ENCODE measurements at places on chromosomes 1 and 21.

DNA sequence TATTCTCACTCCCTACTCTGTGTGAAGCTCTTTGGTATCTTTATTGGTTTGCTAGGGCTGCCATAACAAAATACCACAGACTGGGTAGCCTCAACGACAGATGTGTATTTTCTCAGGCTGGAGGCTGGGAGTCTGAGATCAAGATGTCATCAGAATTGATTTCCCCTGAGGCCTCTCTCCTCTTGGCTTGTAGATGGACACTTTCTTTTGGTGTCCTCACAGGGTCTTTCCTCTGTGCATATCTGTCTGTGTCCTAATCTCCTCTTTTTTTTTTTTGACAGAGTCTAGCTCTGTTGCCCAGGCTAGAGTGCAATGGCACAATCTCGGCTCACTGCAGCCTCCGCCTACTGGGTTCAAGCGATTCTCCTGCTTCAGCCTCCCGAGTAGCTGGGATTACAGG, 71.4 kb upstream of the KCNJ6 start:
- DNase-seq: no peak

GRCh38 chr1:52748119-52748518, 21.9 kb downstream of the ZYG11B start:
- no peak for DNase-seq

- DNase-seq: no peak
Measured at GRCh38 chr1:234584926-234585325, 25.1 kb downstream of the IRF2BP2 start.

GRCh38 chr1:26574719-26575251, 45.2 kb downstream of the RPS6KA1 start:
- DNase-seq: no peak

DNA sequence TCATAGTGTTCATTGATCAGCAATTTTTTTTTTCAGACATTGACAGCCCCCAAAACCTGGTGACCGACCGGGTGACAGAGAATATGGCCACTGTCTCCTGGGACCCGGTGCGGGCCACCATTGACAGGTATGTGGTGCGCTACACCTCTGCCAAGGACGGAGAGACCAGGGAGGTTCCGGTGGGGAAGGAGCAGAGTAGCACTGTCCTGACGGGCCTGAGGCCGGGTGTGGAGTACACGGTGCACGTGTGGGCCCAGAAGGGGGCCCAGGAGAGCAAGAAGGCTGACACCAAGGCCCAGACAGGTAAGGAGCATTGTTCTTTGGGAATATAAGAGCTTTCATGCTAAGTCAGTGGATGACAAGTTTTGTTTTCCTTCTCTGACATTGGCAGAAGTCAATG, 49.3 kb downstream of the TNN start:
- DNase-seq: no peak

GRCh38 chr1:173871500-173871899, 3.3 kb downstream of the ZBTB37 start:
- DNase-seq: no peak

DNA sequence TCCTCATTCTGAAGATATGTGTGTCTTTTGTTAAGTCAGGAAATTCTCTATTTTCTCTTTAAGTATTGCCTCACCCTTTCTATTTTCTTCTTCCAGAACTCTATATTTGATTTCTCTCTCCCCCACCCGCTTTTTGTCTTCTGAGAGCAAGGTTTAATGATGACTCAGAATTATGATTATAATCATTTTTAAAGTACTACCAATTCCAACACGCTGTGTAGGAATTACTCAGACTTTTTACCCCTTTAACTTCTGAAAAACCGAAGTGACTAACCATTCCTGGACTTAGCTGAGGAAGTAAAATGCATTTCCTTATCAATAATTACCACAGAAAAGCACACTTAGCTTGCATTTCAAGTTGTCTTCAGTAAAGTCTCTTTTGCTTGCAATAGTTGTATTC, 20.8 kb upstream of the SCYL3 start:
- no peak for DNase-seq

DNA sequence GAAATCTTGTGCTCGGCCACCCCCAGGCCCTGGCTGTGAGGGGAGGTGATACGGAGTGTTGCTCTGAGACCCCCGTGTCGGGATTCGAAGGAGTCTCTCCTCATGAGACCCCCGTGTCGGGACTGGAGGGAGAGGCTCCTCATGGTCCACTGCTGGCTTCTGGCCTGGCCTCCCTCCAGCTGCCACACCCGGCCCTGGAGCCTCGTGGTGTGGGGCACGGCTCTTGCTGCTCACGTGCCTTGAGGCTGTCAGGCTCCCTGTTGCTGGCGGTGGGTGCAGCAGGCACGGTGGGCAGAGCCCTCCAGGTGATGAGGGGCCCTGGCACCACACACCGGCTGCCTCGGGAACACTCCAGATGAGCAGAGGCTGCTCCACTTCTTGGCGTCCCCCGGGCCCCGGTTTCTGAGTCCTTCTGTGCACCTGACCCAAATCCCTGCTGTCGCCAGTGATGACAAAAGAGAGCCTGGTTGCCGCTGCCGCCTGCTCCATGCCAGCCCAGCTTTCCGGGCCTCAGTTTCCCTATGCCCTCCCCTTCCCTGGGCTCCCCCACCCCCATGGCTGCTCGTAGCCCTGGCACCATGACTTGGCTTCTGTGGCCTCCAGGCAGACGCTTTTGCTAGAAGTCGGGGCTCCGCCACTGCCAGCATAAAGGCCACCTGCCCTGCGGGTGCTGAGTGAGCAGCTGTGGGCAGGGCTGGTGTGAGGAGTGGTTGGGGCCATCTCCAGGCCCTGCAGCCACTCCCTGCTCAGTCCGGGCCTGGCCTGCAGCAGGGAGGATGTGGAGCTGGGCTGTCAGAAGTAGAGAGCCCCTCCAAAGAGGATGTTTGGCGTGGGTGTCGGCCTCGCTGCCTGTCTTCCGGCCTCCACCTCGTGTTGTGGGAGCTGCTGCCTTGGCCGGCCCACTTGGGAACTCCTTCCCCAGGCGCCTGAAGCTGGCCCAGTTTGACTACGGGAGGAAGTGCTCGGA, 11.8 kb downstream of the TMEM240 start:
- no peak for DNase-seq

GRCh38 chr1:9901148-9902059, 8.7 kb downstream of the CTNNBIP1 start:
- DNase-seq: no peak

GRCh38 chr1:20494609-20495311, 8.8 kb upstream of the CAMK2N1 start:
- no peak for DNase-seq

GRCh38 chr1:65493802-65494201, 73.3 kb downstream of the LEPR start:
- DNase-seq: no peak

GRCh38 chr1:234212764-234213657, 160.2 kb upstream of the COA6 start:
- no peak for DNase-seq

DNA sequence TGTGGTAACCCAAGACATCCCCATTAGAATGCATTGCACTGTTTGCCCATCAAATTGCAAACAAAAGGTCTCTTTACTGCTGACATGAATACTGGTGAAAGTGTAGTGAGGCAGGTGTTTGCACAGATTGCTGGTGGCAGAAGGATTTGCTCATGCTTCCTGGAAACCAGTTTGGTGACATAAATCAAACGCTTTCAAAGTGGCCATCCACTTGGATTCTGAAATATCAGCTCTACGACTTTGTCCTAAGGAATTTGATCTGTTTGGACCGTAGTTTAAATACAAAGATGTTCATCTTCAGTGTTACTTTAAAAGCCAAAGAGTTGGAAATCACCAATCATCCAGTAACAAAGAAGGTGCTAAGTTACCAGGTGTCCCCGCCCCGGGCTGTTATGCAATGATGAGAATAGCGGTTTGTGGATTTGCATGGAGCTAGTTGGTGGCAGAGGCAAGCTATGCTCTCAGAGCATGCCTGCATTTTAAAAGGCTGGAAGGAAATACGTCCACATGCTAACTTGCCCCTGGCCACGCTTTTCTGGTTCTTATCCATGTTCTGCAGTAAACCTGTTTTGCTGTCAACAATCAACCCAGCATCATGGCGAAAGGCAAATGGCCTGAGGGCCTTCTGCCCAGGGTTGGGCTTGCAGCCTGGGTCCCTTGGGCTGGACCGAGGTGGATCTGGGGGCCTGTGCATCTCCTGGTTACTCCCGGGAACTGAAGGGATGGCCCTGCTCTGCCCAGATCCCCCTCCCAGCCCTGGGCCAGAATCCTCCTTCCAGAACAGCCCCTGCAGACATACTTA, 49.2 kb downstream of the UMODL1 start:
- DNase-seq: no peak

- no peak for DNase-seq
Measured at GRCh38 chr1:117681093-117681900, 75.4 kb downstream of the TENT5C start.

DNA sequence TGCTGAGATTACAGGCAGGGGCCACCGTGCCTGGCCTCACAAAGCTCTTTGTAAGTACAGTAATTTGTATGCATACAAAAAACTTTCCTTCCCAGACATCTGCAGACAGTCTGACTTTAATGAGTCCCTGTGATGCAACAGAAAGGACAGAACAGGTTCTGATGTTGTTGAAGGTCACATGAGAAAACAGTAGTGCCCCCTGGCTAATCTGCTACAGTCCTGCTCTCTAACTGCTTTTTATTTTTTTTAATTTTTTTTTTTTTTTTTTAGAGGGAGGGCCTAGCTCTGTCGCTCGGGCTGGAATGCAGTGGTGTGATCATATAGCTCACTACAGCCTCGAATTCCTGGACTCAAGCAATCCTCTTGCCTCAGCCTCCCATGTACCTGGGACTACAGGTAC, 36.7 kb downstream of the ACBD3 start:
- no peak for DNase-seq

DNA sequence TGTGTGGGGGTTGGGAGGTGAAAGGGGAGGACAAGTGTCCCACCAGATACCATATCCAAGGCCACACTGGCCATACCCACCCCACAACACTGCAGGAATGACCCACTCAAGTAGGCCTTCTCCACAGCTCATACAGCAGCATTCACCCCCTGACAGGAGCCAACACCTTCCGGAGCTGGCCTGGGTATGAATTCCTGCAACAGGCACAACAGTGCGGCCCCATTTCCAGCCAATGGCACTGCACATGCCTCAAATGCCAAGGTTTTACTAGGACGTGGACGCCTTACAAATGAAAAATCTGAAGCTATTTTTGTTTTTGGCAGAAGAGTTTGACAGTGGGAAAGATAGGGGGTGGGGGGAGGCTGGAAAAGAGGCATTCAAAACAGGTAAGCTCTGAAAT, 2.0 kb downstream of the KCND3 start:
- DNase-seq: no peak

DNA sequence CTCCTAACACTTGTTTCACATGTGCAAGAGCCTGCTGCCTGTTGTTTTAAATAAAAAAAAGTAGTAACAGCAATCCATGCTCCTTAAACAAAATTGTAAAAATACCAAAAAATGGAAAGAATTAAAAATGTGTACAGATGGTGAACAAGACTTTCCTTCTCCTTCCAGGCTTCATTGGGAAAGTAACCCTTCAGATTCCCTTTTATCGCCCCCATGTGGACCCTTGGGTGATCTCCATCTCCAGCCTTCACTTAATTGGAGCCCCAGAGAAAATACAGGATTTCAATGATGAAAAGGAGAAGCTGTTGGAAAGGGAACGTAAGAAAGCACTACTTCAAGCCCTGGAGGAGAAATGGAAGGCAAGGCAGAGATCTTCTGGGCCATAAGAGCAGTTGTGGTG, 14.2 kb downstream of the VPS13D start:
- no peak for DNase-seq

DNA sequence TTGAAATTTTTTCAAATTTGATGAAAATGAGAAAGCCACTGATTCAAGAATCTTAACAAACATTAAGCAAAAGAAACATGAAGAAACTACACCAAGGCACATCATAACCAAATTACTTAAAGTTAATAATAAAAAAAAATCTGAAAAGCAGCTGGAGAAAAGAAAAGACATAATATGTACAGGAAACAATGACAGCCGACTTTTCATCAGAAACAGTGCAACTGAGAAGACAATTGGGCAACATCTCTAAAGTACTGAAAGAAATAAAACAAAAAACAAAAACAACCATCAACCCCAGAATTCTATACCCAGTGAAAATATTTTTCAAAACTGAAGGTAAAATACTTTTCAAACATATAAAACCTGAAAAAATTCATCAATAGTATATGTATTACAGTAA, 73.8 kb upstream of the DMRTA2 start:
- DNase-seq: no peak

DNA sequence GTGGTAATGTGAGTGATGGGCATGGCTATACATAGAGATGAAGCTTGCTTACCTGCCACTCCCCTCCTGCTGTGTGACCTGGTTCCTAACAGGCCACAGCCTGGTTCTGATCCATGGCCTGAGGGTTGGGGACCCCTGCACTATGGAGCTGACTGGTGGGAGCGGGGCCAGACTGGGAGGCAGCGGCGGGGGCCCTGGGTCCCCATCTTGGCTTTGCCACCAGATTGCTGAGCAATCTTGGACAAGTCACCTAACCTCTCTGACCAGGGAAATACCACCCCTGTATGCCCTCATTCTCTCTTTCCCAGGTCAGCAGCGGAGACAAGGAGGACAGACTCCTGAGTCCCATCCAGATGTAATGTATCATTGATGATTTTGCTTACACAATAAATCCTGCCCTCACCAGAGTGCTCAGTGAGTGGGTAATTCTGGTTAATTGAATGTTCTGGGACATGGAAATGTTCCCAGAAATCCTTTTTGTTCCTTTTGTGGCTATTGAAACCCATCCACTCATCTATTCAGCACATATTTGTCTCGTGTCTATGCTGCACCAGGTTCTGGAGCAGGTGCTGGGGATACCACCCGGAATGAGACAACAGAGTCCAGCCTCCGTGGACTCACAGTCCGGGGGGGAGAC, 4.1 kb upstream of the ARHGEF10L start:
- no peak for DNase-seq

- DNase-seq: no peak
Measured at GRCh38 chr1:54800041-54800898, 853 bp downstream of the TTC22 start.

- DNase-seq: no peak
Measured at GRCh38 chr1:241465673-241466072, 53.9 kb downstream of the FH start.

GRCh38 chr21:31604591-31605190, 54.8 kb upstream of the SOD1 start:
- no peak for DNase-seq

DNA sequence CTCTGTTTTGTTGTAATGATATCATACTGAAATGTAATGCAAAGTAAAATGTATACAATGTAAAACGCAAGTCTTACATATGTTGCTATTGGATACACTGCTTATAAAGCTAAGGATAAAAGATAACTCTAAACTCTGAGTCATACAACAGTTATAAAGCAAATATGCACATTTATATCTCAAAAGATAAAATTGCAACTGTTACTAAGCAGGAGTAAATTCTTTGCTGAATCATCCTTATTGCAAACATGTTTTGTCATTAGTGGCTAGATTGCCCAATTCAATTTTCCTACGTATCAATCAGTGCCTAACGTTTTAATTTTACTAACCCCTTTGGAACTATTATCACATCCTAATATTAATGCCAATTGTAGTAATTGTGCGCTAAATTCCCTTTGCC, 762.9 kb downstream of the LTN1 start:
- no peak for DNase-seq

GRCh38 chr21:38965241-38965640, 159.5 kb downstream of the ETS2 start:
- no peak for DNase-seq

GRCh38 chr1:184626076-184627006, 128.3 kb downstream of the EDEM3 start:
- DNase-seq: no peak

All from cortex of kidney (tissue), 1 donor.